ENCODE measurements at places on chromosomes 13 and 19. TPM values are rescaled to one million over a fixed set of nuclear protein-coding genes. Genes with fewer than 3 reads are reported as not detected.

DNA sequence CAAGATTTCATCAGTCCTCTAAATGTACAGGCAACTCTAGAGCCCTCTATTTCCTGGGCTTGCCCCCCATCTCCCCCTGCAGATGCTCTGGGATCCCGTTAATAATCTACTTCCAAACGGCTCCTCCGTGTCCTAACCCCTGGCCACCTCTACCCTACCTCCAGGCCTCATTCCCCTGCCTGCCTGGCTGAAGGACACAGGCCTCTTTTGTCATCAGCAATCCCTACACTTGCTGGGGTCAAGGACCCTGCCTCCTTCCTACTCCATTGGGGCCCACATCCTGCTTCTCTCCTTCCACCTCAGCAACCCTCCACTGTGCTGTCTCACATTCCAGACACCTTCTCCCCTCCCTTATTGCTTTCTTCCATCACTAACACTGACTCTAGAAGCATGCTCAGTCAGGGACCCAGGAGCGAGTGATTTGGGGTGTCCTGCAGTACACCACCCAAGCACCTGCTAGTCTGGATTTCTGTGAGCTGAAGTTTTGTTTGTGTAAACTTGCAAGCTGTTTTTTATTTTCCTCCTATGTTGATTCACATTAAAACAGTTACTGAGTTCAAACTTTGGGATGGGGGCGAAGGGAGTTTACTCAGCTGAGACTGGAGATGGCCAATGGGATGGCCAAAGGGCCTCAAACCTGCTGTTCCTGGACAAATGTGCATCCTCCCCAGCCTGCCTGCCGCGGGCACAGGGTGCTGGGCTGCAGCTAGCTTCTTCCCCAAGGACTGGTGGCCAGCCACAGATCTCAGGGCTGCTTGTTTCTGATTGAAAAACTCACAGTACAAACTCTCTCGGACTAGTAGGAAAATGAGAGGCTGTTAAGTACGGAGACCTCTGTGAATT is 314.7 kb downstream of the FOXO1 start:
- no peak for DNase-seq
- H3K36me3 ChIP-seq: no peaks in the 10 kb centered on the region
- H3K27ac ChIP-seq: no peak overlapping the region
- no peaks in the 10 kb centered on the region for H3K27me3 ChIP-seq
- no peak overlapping the region for H3K4me3 ChIP-seq
- H3K4me1 ChIP-seq: no peaks in the 10 kb centered on the region

- DNase-seq: no peak
- H3K36me3 ChIP-seq: no peaks in the 10 kb centered on the region
- peaks cover 69% of the 10 kb centered on the region for H3K4me1 ChIP-seq
These were observed 67.8 kb downstream of the RASA3 start for GRCh38 chr13:114064450-114065140.

ZNF563 gene
- total RNA-seq: 9.1 TPM

CYP2A7 gene
- total RNA-seq: not detected

PPP5C gene
- total RNA-seq: 136 TPM

LMTK3 gene
- 17.6 TPM for total RNA-seq

PCDH17 gene
- total RNA-seq: 1.5 TPM

DNA sequence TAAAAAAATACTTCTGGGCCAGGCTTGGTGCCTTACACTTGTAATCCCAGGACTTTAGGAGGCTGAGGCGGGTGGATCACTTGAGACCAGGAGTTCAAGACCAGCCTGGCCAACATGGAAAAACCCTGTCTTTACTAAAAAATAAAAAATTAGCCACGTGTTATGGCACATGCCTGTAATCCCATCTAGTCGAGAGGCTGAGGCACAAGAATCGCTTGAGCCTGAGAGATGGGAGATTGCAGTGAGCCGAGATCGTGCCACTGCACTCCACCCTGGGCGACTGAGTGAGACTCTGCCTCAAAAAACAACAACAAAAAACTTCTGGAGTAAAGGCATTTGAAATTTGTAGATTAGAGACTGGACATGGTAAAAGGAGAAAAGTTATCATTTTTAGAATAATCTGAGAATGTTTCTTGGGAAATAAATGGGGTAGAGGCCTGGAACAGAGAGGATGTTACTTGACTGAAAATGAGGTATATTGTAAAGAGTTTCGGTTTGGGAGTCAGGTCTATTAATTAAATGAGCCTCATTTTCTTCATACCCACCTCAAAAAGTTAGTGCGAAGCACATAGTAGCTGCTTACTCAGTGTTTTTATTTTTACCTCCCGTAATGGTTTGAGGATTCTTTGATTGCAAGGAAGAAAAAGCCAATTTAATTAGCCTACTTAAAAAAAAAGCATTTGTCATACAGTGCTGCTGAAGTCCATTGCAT is 2.6 kb downstream of the AKAP11 start:
- no peak for DNase-seq
- no peaks in the 10 kb centered on the region for H3K27me3 ChIP-seq
- no peaks in the 10 kb centered on the region for H3K36me3 ChIP-seq
- no peaks in the 10 kb centered on the region for H3K4me1 ChIP-seq
- no peak overlapping the region for H3K4me3 ChIP-seq
- H3K27ac ChIP-seq: peak overlapping the region; percentile 44

GRCh38 chr13:27617881-27618321 is 2.4 kb downstream of the LNX2 start:
- H3K27me3 ChIP-seq: no peaks in the 10 kb centered on the region
- H3K36me3 ChIP-seq: no peaks in the 10 kb centered on the region
- H3K4me1 ChIP-seq: no peaks in the 10 kb centered on the region

GRCh38 chr19:51754770-51755169 is 3.1 kb upstream of the FPR1 start:
- no peak overlapping the region for H3K4me3 ChIP-seq
- H3K27me3 ChIP-seq: no peaks in the 10 kb centered on the region
- no peak for DNase-seq
- no peaks in the 10 kb centered on the region for H3K4me1 ChIP-seq
- H3K27ac ChIP-seq: no peak overlapping the region

DNA sequence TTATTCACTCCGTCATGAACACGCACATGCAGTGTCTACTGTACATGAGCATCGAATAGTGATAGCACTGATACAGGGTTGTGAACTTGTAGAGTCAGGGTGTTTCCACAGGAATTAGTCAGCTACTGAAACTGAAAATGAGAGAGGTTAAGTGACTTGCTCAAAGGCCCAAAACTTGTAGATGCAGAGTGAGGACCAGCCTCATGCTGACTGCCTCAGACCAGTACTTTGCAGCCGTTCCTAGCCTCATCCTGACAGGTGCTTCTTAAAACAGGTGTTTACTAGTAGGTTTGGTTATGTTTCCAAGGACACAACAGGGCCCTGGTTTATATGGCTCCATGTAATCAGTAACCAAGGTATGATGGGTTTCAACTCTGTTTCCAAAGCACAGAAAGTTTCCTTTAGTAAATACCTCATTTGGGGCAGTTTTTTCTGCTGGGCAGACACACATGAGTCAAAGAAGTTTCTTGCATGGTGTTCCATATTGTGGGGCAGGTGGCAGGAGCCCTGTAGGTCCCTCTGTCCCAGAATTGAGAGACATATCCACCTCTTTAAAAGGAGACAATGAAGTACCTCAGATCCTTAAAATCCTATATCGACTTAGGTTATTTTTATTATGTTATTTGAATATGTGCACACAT is 16.0 kb downstream of the FGF9 start:
- no peaks in the 10 kb centered on the region for H3K27me3 ChIP-seq
- H3K4me1 ChIP-seq: no peaks in the 10 kb centered on the region
- H3K27ac ChIP-seq: no peak overlapping the region
- no peak overlapping the region for H3K4me3 ChIP-seq
- no peaks in the 10 kb centered on the region for H3K36me3 ChIP-seq

TTC9B gene
- total RNA-seq: not detected

HAUS5 gene
- 6.2 TPM for total RNA-seq

ZNF439 gene
- total RNA-seq: 16.4 TPM

DNA sequence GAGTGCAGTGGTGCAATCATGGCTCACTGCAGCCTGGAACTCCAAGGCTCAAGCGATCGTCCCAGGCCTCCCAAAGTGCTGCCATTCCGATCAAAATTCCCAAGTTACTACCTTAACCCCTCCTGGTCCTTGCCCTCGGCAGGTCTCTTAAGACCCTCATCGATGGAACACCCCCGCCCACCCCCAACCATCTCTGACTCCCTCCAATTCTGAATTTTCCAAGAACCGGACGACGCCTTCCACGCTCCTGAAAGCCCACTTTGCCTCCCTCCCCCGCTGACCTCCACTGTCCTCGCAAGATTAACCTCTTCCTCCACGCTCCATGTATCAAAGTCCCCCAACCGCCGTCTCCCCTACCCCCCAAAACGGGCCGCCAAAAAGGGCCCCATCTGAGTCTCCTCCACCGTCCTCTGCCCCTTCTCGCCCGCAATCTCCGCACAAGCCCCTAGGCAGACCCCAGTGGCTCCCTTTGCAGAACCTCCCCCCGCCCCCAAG is 539 bp downstream of the DAPK3 start:
- H3K4me3 ChIP-seq: peak overlapping the region; percentile 98
- no peak for DNase-seq
- H3K27ac ChIP-seq: peak overlapping the region; percentile 96
- H3K36me3 ChIP-seq: no peaks in the 10 kb centered on the region
- H3K27me3 ChIP-seq: no peaks in the 10 kb centered on the region
- H3K4me1 ChIP-seq: no peaks in the 10 kb centered on the region

DNA sequence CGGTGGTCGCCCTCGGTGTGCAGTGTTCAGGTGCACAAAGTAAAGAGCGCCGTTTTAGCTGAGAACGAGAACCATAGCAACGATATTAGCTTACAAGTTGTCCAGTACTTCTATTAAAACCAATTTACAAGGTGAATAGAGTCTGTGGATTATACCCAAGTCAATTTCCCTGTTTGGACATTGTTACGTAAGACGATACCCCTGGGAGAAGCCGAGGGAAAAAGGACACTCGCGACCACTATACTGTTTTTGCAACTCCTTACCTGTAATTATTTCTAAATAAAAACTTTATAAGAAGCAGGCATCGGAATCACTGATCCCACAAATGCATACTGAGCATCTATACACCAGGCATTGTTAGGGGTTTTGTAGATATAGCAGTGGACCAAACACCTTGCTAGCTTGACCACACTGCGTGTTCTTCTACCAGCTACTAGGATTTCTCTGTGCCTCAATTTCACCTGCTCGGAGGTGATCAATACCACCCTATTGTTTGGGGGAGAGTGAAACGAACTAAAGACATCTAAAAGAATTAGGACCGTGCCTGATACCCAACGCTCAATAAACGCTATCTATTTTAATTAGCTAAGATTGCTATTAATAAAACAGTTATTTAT is 488 bp upstream of the EEF2 start:
- DNase-seq: no peak
- peaks cover 34% of the 10 kb centered on the region for H3K36me3 ChIP-seq
- H3K27ac ChIP-seq: peak overlapping the region; percentile 96
- peak overlapping the region; percentile 96 for H3K4me3 ChIP-seq

OR4F17 gene
- not detected for total RNA-seq

DNA sequence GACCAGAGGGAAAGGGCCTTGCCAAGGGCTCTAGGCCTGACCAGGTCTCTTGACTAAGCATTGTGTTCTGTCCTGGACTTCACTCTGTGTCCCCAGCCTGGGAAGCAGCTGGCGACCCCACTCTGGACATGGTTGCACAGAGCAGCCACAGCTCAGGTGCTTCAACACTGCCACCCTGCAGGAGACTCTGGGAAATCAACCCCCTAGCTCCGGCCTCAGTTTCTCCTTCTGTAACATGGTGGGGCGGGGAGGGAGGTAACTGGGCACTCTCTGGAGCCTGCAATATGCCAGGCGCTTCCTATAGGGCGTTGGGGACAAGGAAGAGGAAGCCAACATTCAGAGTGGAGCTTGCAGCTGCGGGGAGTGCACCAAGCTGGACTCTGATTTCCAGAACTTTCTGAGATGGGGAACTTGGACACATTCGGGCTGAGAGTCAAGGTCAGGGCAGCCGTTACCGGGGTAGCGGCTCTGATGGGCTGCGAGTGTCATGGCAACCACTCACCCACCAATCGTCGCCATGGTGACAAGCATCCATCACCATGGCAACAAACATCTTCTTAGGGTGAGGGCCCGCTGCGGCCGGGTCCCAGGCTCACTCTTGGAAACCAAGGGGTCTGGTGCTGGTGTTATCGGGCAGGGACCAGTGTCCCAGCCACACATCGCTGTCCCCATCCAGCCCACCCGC is 12.8 kb downstream of the F2RL3 start:
- H3K4me1 ChIP-seq: peaks cover 9% of the 10 kb centered on the region
- H3K27ac ChIP-seq: no peak overlapping the region
- DNase-seq: no peak
- no peak overlapping the region for H3K4me3 ChIP-seq

HCST gene
- total RNA-seq: not detected

DNA sequence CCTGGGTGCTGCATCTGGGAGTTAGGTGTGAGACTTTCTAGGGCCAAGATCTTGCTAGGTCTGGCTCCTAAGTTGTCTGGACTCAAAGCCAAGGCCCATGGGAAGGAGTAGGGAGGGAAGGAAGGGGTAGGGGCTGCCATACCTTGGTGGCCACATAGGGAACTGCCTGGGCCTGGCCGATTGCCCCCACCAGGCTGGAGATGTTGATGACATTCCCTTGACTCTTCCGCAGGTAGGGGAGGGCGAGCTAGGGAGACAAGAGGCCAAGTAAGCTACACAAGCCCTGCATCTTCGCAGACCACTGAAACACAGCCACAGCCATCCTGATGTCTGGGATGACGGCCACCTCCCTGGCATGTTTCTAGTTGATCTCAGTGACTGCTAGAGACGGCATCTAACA is 4.1 kb upstream of the BCAT2 start:
- peaks cover 17% of the 10 kb centered on the region for H3K4me1 ChIP-seq
- no peaks in the 10 kb centered on the region for H3K27me3 ChIP-seq
- DNase-seq: no peak
- H3K36me3 ChIP-seq: no peaks in the 10 kb centered on the region

SOX1 gene
- not detected for total RNA-seq

DNA sequence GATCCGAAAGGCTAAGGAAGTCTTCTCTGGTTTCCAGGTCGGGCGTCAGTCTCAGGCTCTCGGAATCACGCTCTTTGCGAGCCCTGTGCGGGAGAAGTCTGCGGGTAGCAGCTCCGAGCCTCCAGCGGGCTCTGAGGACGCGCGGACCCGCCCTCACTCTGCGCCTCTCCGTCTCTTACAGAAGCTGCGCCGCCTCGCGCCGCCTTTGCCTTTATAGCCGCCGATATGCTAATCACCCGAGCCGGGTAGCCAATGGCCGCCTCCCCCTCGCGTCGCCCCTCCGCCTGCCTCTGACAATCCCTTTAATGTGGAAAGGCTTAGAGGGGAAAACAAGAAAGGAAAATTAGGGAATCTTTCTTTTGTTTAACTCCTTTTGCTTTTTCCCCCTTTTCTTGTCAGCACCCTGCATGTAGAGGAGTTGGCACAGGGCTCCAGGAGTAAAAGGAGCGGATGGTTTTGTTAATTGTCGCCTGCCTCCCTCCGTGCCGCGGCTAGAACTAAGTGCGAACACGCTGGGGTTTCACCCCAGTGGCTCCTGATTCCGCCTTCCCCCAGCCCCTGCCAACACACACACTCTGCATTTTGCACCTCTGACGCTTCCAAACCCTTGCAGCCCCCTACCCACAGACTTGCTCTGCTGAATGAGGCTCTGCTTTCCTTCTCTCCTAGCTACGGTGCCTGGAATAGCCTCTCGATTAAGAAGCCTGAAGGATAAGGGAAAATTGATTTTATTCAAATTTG is at the start of gene PCDH8:
PCDH8 (minus strand) TSS at position 186 of the 741 bp plus-strand sequence. CDS start 204 bp downstream, outside the sequence.
- peaks cover 4% of the 10 kb centered on the region for H3K4me1 ChIP-seq
- no peak for DNase-seq
- no peak within 1 kb of the TSS for H3K4me3 ChIP-seq
- H3K36me3 ChIP-seq: no peaks in the 10 kb centered on the region

All from Peyer's patch (tissue), 4 donors.